ENCODE measurements at places on chromosomes 7 and 10. TPM values are rescaled to one million over a fixed set of nuclear protein-coding genes. Genes with fewer than 3 reads are reported as not detected.

SFXN2 gene
- polyA plus RNA-seq = 9.6 TPM

ST8SIA6 gene
- 16.4 TPM for polyA plus RNA-seq

CAPZA2 gene
- polyA plus RNA-seq = 246 TPM

ACTR3C gene
- polyA plus RNA-seq = 6.5 TPM

EPHB4 gene
- not detected for polyA plus RNA-seq
